Amygdala (tissue), 56 donors: ENCODE measurements at places on chromosomes 11 and 22.

GRCh38 chr11:69437001-69437875 lies 44.2 kb upstream of the LINC01488 start:
- DNase-seq: no peak

DNA sequence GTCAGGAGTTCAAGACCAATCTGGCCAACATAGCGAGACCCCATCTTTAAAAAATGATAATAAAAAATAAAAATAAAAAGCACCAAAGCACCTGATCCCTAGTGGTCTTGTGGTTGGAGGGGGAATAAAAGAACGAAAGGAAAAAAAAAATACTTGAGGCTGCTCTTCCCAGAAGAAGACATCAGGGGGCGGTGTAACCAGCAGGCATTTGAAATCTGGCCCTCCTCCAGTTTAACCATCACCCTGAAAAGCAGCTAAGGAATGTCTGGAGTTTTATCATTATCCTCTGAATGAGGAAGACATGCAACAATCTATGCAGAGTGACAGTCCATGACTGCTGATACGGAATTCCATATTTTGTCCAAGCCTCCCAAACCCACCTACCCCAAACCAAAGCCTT lies 5.6 kb upstream of the KCTD17 start:
- DNase-seq: no peak

- DNase-seq: no peak
Measured at GRCh38 chr11:30016588-30017363, at the start of gene KCNA4. Gene KCNA4 (minus strand): TSS chr11:30017030. CDS start chr11:30012678, 4,352 bp downstream.

DNA sequence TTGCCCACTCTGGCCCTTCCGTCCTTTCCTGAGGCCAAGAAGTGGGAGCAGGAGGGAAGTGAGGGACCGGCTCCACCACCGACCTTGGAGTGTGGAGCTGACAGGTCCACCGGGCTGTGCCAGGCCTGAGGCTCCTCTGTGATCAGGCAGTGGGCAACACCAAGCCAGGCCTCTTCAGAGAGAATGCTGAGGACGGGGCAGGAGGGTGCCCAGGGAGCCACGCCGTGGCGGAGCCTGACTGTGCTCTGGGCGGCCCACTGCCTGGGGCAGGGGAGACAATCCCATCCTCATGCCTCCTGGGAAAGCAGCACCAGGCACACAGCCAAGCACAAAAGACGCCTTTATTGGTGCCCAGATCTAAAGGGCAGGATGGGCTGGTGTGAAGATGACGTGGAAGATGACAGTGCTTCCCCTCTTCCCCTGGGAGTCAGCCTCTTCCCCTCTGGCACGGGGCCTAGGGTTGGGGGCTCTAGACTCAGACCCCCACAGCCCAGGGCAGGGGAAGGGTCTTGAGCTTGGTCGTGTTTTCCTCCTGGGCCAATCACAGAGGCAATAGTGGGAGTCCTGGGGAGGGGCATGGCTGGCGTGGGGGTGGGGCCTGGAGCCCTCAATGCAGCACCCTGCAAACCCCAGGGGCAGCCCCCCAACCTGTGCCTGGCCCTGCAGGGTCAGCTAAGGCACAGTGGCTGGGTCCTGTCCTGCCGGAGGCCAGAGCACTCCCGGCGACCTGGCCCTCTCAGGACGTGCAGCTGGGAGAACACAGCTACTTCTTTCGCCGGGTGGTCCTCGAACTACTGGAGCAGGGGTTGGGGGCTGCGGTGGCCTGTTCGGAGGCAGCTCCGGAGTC lies 4.7 kb downstream of the LMF2 start:
- no peak for DNase-seq

GRCh38 chr22:39877079-39877845 lies 16.3 kb downstream of the ENTHD1 start:
- no peak for DNase-seq

DNA sequence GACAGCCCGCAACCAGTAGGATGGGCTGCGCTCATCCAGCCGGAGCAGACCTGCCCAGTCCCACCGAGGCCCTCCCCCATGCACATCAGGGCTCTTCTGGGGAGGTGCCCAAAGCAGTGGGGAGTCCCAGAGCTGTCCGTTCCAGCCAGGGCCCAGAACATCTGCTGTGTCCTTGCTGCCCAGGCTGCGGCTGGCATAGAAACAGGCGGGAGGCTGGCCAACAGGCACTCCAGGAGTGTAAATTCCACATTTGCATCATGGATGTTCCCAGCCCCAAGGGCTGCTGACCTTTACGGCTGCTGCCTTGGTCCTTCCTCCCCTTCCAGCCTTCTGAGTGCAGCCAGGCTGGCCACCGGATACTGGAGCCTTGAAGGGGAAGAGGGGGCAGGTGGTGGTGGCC lies 30.0 kb upstream of the SYT7 start:
- DNase-seq: no peak

DNA sequence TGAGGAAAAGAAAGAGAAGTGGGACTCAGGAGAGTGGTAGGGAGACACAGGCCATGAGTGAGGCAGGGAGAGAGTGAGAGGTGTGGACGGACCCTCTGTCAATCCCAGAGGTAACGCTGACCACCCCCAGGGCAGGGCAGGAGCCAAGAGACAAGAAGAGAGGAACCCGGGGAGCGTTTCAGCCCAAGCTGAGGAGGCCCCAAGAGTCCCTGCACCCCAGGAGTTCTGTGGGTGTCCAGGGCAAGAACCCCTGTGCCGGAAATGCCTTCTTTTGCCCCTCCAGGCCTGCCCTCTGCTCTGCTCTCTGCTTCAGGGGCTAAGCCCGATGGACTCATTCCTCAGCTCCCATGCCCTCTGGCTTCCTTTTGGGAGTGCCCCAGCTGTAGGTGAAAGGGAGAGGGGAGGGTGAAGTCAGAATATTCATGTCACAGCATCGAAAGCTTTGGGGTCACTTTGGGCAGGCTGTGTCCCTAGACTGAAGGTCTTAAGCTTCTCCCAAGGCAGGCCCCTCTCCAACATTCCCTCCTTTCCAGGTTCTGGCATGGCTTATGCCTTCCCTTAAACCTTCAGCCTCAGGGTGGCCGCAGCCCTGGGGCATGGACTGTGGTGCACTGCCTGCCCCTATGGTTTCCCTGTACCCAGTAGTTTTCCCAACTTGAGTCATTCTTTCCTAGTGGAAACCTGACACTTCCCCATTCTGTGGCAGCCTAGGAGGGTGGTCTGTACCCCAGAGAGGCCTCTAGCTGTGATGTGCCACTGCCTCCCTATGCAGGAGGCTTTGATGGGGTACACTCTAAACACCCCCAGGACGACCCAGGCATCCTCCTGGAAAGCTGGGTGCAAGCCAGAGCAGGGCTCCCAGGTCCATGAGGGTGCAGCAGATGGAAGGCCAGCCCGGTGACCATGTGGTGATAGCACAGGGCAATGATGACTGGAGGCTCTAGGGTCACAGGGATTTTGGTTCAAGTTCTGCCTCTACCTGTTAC lies 27.1 kb downstream of the MYEOV start:
- DNase-seq: no peak

DNA sequence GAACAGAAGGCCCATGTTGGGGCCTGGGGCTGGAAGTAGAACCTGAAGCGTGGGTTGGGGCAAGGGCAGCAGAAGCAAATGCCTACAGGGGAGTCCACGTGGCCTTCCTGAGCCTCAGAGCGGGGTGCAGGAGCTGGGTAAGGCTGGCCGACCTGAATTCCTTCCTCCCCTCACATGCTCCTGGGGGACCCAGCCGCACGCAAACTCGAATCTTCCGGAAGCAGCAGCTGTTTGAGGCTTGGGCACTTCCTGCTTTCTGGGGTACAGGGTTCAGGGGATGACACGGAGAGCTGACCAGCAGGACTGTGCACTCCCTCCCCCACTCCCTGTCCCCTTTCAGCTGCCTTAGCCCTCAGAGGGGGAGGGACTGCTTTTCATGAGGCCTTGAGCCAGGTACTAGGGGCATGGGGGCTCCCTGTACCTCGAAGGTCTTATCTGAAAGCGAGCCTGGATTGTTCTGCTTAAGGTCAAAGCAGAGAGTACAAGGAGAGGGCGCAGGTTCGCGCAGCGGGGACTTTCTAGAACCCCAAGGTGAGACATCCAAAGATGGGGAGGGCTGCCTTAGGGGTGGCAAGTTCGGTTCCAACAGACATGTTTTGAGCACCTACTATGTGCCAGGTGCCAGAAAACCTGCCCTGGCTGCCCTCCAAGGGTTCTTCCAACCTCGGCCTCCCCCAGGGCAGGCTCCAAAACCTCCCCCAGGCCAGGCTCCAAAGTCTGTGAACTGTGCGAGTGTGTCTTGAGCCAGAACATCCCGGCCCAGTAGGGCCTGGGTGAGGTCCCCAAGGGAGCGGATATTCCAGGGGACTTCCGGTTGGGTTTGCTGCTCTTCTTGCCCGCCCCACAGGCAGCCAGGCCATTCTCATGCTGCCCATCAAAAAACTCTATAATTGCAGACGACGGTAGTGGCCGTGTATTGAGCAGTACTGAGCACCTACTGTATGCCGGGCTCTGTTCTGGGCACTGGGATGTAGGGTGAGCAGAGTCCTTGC lies 1.7 kb downstream of the NCF4 start:
- DNase-seq: no peak

- peak; percentile 33 for DNase-seq
Measured at GRCh38 chr11:59560290-59560701, 49.0 kb downstream of the OR4D9 start.

- DNase-seq: no peak
Measured at GRCh38 chr22:46007003-46007847, 30.3 kb upstream of the WNT7B start.

GRCh38 chr11:19938169-19938856 lies 222.0 kb downstream of the DBX1 start:
- DNase-seq: no peak

GRCh38 chr22:37175414-37176281 lies 12.4 kb downstream of the C1QTNF6 start:
- no peak for DNase-seq

DNA sequence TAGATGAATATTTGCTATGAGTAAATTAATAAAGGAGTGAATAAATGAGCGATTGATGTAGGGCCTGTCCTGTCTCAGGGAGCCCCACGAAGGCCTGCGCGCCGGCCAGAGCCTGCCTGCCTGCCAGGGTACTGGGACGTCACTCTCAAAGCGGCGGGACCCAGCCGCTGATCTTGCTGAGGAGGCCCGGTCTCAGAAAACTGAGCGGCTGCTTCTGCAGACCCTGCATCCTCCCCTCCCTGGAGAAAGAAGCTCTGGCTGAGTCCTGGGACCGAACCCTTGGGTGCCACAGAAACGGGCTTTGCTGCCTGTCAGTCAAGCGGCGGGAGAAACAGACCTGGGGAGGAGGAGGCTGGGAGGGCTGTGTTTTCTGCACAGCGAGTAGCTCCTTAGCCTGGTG lies 91.6 kb upstream of the B3GAT1 start:
- no peak for DNase-seq

DNA sequence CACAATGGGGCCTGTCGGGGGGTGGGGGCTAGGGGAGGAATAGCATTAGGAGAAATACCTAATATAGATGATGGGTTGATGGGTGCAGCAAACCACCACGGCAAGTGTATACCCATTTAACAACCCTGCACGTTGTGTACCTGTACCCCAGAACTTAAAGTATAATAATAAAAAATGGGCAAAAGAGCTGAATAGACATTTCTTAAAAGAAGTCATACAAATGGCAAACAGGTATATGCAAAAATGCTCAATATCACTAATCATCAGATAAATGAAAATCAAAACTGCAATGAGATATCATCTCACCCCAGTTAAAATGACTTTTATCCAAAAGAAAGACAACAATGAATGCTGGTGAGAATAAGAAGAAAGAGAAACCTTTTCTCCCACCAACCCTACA lies 363.7 kb upstream of the MPPED2 start:
- no peak for DNase-seq

GRCh38 chr22:37184816-37185541 lies 3.1 kb downstream of the C1QTNF6 start:
- no peak for DNase-seq

GRCh38 chr11:116984186-116984585 lies 114.0 kb downstream of the SIK3 start:
- DNase-seq: no peak

GRCh38 chr11:57425565-57426438 lies 1.1 kb downstream of the SLC43A3 start:
- no peak for DNase-seq

GRCh38 chr11:26105762-26106423 lies 226.0 kb upstream of the ANO3 start:
- DNase-seq: no peak

DNA sequence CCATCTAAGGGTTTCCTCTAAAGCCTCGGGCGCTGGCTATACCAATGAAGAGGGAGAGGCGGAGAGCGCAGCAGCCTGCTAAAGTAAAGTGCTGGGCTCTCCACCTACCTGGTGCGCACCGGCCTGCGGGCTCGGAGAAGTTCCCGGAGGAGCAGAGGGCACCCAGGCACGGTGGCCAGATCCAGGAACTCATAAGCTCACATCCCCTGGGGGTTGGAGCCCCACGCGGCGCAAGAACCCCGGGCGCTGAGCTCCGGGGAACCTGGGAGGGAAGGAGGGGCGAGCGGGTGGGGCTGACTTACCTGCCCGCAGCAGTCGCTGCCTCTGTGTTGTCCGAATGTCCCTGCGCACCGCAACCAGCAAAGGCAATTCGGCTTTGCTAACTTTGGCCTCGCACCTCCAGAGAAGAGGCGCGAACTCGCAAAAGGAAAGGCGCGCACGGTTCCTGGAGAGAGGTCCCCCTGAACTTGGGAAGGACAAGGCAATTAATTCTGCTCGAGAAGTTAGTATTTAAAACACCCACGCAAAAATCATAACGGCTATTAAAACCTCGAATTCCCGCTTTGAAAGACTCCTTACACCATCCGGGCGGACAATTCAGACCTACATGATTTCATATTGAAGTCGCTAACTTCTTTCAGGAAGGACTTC lies 127.6 kb upstream of the C11orf58 start:
- no peak for DNase-seq

DNA sequence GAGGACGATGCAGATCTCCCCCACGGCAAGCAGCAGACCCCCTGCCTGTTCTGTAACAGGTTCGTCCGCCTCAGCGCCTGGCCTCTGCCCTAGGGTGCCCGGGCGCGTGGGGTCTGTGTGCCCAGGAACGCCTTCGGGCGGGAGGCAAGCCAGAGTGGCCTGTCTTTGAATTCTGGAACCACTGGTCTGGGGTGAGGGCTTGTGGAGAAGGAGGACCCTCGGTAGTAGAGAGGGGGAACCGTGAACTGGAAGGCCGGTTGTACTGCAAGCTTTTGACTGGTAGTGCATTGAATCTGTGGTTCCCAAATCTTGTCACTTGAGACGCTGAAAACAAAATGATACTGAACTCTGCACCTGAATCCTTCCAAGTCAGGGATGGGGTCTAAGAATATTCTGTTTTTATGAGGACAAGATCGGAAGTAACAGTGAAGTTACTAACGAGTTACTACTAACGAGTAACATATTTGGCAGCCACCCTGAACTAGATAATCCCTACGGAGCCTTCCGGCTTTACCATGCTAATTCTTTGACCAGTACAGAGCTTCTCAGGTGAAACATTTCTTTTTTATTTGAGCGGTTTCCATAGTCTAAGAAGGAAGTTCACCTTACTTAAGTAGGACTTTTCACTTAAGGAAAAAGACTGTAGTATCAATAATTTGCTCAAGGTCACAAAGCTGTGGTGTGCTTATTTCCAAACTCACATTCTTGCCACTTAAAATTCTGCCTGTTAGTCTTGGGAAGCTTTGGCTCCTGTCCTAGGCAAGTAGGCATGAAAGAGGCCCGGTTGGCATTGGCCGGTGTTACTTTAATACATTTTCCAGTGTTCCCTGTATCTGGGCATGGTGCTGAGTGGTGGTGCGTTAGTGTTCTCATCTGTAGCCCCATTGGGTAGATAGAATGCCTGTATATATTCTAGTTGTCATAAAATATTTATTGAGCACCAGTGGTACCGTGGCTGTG lies 860 bp downstream of the PRMT3 start:
- no peak for DNase-seq

GRCh38 chr11:116931206-116931953 lies 94.0 kb upstream of the APOA1 start:
- no peak for DNase-seq

GRCh38 chr22:21734540-21735199 lies 924 bp downstream of the YPEL1 start:
- DNase-seq: no peak
